ENCODE measurements at places on chromosomes 2 and 18.

- no peak for DNase-seq
Observed at GRCh38 chr2:7835693-7836680, 845.9 kb upstream of the ID2 start.

- DNase-seq, result no peak
Observed at GRCh38 chr2:43292851-43293743, 66.7 kb upstream of the ZFP36L2 start.

GRCh38 chr2:28927878-28928277 lies 33.4 kb downstream of the WDR43 start:
- no peak for DNase-seq

DNA sequence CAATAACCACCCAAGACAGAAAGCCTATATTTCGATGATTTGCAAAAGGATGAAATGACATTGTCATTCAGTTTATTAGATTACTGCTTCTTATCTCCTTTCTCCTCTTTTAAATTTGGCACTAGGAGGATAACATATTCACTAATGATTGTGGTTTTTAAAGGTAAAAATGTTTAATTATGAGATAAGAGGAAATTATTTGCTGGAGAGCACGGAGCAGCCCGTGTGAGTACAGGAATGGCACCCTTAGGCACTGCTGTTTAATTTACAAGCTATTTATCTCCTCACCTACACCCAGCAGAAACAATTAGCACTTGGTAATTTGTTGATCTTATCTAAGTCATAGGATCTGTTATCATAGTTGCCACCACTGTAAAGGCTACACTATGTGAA lies 87.4 kb upstream of the SP3 start:
- DNase-seq, result no peak

- no peak for DNase-seq
Observed at GRCh38 chr2:223815884-223816570, 21.4 kb downstream of the AP1S3 start.

DNA sequence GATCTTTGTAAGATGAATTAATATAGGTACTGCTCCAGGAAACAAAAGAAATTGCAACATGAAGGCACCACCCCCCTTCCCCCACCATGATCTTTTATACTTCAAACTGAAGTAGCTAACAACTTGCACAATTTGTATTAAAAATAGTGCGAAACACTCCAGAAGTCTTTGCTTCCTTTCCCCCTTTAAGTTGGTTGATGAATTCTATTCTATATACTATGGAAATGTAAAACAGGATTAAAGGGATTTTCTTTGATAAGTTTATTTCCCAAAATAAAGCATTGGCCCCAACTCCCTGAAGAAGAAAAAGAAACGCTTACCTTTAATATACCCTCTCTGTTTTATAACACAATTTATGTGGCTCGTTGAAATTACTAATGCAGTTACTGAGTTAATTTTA lies 227.1 kb downstream of the ARHGAP15 start:
- DNase-seq, result no peak

GRCh38 chr18:75350857-75351256 lies 76.6 kb downstream of the SMIM21 start:
- no peak for DNase-seq

- no peak for DNase-seq
Observed at GRCh38 chr2:210956101-210956500, 399.7 kb downstream of the CPS1 start.

DNA sequence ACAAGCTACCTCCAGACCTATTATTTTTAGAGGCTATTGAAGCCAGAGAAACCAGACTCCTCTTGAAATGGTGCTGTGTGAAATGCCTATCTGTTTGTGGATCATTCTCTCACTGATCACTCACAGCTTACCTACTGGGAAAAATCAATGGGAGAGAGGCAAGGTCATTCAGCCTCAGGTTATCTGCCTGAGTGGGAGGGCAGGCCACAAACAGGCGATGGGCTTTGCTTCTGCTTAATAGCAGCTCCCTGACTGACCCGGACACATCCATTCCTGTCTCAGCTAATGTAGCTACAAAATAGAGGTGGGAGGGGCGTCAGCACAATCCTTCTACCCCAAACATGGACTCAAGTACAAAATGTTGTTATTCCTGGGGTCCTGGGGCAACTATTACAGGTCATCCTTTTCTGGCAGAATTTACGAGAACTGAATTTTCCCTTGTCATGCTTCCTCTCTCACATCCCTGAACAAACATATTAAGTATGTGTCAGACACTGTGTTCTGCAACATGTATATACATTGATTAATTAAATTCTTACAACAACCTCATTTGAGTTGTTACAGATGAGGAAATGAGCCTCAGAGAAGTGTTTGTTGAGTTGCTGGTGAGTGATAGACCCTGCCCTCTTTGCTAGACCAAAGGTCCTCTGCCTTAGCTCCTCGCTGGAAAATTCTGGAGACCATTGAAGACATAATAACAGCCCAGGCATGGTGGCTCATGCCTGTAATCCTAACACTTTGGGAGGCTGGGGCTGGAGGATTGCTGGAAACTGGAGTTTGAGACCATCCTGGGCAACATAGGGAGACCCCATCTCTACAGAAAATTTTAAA lies 60.5 kb downstream of the CDK15 start:
- no peak for DNase-seq

GRCh38 chr2:46260305-46260704 lies 36.9 kb upstream of the EPAS1 start:
- DNase-seq, result no peak

- DNase-seq, result no peak
Observed at GRCh38 chr2:58503918-58504317, 262.8 kb upstream of the FANCL start.

- no peak for DNase-seq
Observed at GRCh38 chr2:3414133-3414860, 34.8 kb downstream of the TRAPPC12 start.

GRCh38 chr2:186771850-186772463 lies 77.0 kb downstream of the ZSWIM2 start:
- no peak for DNase-seq

DNA sequence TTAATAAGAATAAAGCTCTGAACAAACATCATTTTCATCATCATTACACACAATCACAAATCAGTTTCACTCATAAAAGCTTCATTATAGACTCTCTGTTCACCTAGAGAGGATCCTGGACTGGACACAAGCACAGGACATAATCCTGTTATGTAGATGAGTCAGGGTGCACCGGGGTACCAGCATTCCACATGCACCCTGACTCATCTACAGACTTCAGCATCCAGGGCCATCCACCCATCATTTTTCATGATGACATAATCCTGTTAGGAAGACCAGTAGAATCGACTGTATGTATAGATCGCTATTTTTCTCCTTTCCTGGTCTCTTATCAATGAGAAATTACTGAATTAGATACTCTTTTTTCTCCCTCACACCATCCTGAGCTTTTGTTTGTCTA lies 73.7 kb upstream of the PIK3C3 start:
- DNase-seq, result no peak
